ENCODE measurements at places on chromosomes 12 and 14.

DNA sequence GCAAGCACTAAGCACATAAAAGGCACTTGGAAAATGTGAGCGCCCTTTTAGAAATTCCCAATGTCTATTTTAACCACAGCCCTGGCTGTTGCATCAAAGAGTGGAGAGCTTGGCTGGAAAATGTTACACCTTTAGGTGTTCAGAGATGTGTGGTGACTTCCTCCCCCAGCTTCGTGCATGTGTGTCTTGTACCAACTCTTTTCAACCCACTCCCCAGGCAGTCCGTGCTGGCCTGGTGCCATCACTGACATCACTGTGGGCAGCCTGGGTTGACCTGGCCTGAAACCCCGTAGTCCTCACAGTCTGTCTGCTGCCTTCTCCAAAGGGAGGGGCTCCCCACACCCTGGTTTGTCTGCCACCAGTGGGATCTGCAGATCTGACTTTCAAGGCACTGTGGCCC is 101.8 kb downstream of the SCARB1 start:
- DNase-seq = no peak

DNA sequence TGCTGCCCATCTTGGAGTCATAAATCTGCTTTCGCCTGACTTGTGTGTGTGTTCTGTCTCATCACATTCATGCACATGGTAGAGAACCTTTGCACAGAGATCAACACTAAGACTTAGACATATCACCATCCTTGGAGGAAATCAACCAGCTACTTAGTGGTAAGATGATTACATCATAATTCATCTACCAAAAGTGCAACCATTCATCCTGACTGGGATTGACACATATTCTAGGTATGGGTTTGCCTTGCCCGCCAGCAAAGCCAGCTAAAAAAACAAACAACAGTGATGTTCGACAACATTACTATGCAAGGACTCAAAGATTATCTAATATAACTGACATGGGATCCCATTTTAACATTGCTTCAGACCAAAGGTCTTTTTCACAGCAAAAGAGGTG is 228.7 kb downstream of the NUAK1 start:
- no peak for DNase-seq

DNA sequence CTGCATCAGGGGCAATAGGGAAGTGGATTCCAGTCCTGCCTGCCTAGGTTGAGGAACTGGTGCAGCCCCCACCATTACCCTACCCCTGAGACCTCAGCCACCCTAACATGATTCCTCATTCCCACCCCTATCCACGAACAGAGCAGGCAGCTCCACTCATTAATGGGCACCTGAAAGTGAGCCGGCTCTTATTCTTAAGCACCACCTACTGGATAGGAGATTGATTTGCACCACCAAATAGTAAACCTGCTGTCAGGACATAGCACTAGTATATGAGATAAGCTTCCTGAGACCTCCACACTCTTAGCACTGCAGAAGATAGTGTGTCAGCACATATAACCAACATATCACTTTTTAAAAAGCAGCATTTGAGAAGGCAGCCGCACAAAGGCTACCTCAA is 573.2 kb downstream of the SOX5 start:
- DNase-seq = no peak

- no peak for DNase-seq
Measured at GRCh38 chr14:46053221-46053620, 598.4 kb downstream of the RPL10L start.

- DNase-seq = no peak
Measured at GRCh38 chr14:29663281-29663801, 264.3 kb downstream of the PRKD1 start.

- no peak for DNase-seq
Measured at GRCh38 chr14:69573831-69574262, 824 bp downstream of the CCDC177 start.

DNA sequence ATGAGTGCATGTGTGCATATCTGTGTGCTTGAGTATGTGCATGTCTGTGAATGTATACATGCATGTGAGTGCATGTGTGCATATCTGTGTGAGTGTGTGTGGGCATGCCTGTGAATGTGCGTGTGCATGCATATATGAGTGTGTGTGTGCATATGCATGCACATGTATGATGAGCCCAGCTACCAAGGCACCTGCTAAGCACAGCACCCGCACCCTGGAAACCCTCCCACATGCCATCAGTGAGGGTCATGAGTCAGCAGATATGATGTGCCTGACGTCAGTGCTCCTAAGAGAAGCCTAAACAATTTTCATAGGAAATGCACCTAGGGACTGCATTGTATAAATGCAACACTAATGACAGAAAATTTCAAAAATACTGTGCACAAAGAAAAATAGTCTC is 151.1 kb downstream of the KIF26A start:
- DNase-seq = no peak
